ENCODE measurements at places on chromosomes 16 and 17.

DNA sequence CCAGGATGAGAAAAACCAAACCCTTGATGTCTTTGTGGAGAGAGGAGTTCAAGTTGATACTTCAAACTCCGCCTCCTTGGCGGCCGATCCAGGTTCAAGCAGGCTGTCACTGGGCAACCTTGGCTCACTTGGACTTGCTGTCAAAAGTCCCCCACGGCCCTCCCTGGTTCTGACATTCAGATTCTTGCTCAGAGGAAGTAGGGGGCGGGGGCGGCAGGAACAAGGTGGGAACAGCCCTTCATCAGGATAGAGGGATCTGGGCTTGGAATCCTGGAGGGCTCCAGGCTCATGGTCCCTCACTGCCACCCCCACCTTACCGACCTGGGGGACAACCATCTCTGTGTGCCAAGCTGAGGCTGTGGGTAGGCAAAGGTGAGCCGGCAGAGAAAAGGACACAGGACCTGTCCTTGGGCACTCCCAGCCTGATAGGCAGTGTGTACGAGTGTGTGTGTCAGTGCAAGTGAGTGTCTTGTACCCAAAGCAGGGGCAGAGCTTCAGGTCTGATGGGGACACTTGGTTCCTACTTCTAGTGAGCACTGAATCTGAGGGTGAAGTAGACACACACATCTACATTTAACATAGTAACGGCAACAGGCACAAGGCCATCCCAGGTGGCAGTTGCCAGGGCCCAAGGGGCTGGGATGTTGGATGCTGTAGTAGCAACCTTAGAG is 6.6 kb upstream of the TSPOAP1 start:
- peak overlapping the region; percentile 54 for H3K27ac ChIP-seq
- DNase-seq = no peak
- H3K27me3 ChIP-seq = peaks cover 6% of the 10 kb centered on the region
- H3K36me3 ChIP-seq = no peaks in the 10 kb centered on the region

DNA sequence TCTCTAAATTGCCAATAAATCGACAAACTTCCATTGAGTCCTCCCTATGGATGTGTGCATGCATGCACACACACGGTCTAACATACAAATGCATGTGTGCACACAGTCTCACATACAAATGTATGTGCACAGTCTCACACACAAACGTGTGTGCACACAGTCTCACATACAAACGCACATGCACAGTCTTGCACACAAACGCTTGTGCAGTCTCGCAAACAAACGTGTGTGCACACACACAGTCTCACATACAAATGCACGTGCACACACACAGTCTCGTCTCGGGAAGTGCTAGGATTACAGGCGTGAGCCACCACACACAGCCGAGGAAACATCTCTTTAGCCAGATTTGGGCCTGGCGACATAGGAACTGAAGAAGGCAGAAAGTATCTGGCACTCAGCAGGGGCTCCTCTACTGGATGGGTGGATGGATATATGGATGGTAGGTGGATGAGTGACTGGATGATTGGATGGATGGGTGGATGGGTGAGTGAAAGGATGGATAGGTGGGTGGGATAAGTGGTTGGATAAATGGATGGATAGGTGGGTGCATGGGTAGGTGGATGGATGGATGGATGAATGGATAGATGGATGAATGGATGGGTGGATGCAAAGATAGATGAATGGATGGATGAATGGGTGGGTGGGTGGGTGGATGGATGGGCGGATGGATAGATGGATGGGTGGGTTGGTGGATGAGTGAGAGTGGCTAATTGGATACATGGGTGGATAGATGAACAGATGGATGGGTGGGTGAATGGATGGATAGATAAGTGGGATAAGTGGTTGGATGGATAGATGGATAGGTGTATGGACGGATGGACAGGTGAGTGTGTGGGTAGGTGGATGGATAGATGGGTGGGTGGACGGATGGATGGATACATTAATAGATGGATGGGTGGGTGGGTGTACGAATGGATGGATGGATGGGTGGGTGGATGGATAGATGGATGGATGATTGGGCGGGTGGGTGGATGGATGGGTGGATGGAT is 48.9 kb upstream of the FASN start:
- no peak for DNase-seq
- no peak overlapping the region for H3K27ac ChIP-seq
- H3K4me3 ChIP-seq = no peak overlapping the region
- peaks cover 3% of the 10 kb centered on the region for H3K36me3 ChIP-seq
- no peaks in the 10 kb centered on the region for H3K27me3 ChIP-seq

GRCh38 chr16:4309833-4310266 is 6.0 kb upstream of the GLIS2 start:
- H3K4me1 ChIP-seq = peaks cover 21% of the 10 kb centered on the region
- H3K4me3 ChIP-seq = no peak overlapping the region
- no peaks in the 10 kb centered on the region for H3K36me3 ChIP-seq
- no peak overlapping the region for H3K27ac ChIP-seq
- H3K27me3 ChIP-seq = peaks cover 15% of the 10 kb centered on the region
- DNase-seq = peak; percentile 65

- no peak overlapping the region for H3K4me3 ChIP-seq
- DNase-seq = no peak
- H3K36me3 ChIP-seq = peaks cover 14% of the 10 kb centered on the region
- H3K27ac ChIP-seq = no peak overlapping the region
- peaks cover 16% of the 10 kb centered on the region for H3K27me3 ChIP-seq
Observed at GRCh38 chr17:82662711-82663261, 14.5 kb upstream of the WDR45B start.

DNA sequence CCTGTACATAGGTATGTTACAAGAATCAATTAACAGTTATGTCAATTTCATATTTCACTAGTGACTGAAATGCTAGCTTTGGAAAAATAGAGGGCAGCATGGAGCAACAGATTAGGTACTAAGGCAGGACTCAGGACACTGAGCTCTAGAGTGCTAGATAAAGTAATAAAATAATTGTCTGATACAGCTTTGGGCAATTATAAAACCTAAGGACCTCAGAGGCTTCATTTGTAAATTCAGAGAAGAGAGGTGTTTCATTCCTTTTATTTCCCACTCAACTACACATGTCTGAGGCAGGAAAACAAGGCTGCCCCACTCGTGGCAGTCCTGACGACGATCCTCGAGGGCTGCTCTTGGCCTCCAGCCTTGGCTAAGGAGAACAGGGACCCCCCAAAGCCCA is 81.5 kb downstream of the CA4 start:
- peaks cover 6% of the 10 kb centered on the region for H3K36me3 ChIP-seq
- no peaks in the 10 kb centered on the region for H3K4me1 ChIP-seq
- no peak overlapping the region for H3K4me3 ChIP-seq
- H3K27ac ChIP-seq = no peak overlapping the region
- DNase-seq = no peak

DNA sequence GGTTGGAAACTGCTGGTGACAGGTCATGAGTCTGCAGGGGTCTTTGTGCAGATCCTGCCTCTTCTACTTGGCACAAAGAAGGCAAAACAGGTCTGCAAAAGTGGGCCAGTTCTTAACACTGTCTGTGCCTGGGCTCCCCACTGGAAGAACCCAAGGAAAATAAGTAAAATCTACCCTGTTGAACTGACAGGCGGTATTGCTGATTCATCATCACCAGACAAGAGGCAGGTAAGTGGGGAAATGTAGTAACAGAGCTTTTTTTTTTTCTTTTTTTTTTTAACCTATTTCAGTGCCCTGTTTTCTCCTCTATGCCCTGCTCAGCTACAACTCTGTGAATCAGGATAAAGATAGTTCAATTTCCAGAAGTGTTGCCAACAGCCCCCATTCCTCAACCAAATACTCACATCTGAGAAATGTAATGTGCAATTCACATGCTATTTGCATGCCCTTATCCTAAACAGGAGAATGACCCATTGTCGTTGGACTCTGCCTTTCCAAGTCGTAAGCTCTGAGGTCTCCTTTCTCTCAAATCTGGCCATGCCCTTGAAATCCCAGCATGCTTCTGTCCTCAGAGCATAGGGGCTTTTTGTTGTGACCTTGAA is 237.0 kb downstream of the SOX9 start:
- peaks cover 6% of the 10 kb centered on the region for H3K27me3 ChIP-seq
- no peaks in the 10 kb centered on the region for H3K4me1 ChIP-seq
- no peak overlapping the region for H3K4me3 ChIP-seq
- peaks cover 12% of the 10 kb centered on the region for H3K36me3 ChIP-seq
- no peak overlapping the region for H3K27ac ChIP-seq

- peak overlapping the region; percentile 90 for H3K4me3 ChIP-seq
- H3K27me3 ChIP-seq = peaks cover 28% of the 10 kb centered on the region
- peak overlapping the region; percentile 79 for H3K27ac ChIP-seq
- H3K4me1 ChIP-seq = peaks cover 19% of the 10 kb centered on the region
- no peak for DNase-seq
Observed at GRCh38 chr16:2514333-2515179, 804 bp downstream of the ATP6V0C start.

All from glutamatergic neuron (in vitro differentiated cells).